Hippocampal formation (tissue), 2 donors: ENCODE measurements at places on chromosomes 12 and 14.

- no peak for DNase-seq
Observed at GRCh38 chr12:31321897-31322228, 4.1 kb downstream of the SINHCAF start.

DNA sequence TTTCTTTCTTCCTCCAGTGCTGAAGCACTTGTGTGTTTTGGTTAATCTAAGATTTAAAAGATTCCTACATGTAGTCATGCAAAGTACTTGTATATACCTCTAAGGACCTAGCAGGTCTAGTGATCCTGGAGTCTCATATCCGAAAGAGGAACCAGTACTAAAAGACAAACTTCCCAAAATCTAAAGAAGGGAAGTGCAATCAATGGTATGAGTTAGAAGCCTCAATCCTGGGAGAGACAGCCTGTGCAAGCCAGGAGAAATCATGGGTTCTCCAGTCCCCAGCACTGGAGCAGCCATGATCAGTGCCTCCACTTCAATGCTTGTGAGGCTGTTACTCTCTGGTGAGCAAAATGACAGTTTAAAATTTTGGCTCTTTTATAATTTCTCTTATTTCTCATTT, 277.4 kb downstream of the DAD1 start:
- DNase-seq = no peak

- no peak for DNase-seq
Observed at GRCh38 chr12:121610239-121611149, 15.8 kb upstream of the ORAI1 start.

DNA sequence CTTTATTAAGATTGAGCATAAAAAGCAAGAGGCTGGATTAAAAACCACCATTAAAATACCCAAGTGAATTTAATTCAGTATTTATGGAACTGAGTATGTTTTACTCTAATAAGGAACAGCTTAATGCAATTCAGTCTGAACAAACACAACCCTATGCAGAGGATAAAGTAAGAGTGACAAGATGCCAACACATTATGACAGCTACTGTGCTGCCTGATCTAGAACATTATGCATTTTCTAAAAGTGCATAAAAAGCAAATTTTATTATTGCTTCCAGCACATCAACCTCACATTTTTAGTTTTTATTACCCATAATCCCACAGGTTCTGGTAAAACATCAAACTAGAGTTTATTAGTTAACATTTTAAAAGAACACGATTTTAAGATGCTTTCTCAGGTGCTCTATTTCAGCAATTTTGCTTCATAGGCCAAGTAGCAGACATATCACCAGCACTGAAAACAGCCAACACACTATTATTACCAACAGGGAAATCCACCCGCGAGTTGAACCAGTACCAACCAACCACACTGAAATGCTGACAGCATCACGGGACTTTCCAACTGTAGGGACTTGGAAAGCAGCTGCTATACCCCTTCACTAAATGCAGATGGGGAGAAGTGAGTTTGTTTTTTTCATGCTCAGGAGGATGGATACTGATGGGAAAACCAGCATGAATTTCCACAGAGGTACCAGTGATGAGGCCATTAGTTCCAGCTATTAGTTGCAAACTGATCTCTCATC, 372.1 kb downstream of the KCNH5 start:
- no peak for DNase-seq

- no peak for DNase-seq
Observed at GRCh38 chr12:45789025-45789424, 59.5 kb downstream of the ARID2 start.

DNA sequence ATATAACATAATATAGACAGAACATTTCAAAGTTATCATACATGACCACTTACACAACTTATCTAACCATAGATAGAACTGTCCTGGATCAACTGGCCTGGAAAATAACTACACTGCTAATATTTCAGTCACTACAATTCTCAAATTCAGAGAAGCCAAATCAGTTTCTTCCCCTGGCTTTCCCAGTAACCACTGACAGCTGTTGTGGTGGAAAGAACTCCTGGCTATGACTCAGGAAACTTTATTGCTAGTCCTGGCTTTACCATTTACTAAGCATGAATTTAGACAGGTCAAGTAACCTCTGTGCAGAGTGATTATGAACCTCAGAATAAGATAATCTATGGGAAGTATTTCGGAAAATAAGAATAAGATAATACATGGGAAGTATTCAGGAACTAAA, 244.9 kb upstream of the DIO2 start:
- DNase-seq = no peak

- DNase-seq = no peak
Observed at GRCh38 chr12:9636851-9637206, 29.1 kb upstream of the KLRB1 start.

- DNase-seq = no peak
Observed at GRCh38 chr12:130764475-130765185, 48.5 kb upstream of the RIMBP2 start.

- no peak for DNase-seq
Observed at GRCh38 chr14:103115845-103116572, 7.3 kb upstream of the TNFAIP2 start.

DNA sequence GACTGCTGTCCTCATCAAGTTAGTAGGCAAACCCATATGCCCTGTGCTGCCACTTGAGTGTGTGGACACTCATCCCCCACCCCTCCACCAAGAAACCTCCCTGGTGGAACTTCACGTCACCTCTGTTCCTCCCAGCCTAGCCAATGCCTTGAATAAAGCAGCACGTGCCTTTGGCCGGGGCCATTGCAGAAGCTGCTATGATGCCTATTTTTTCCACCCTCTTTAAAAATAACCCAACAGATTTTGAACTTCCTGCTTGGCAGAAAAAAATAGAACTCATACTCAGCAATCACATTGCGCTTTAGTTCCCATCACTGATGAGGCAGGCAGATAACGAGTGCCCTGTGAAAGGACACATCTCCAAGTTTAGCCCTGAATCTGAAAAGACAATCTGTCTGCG, 23.1 kb upstream of the PWP1 start:
- DNase-seq = no peak

DNA sequence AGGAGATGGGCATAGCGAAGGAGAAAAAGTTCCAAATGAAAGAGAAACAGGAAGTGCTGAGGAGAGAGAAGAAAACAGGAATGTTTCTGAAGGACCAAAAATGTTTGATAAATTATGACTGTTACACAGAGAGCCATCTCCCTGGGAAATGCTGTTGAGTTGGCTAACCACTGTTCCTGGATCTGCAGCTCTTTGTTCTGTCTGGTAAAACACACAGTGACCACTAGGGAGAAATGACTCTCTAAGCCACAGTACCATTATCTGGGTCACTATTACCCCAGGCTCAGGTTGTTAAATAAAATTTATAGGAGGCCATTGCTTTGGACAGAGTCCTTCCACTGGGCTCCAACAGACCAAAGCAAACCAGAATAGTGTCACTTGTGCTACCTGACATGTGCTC, 219.3 kb downstream of the CRADD start:
- no peak for DNase-seq

DNA sequence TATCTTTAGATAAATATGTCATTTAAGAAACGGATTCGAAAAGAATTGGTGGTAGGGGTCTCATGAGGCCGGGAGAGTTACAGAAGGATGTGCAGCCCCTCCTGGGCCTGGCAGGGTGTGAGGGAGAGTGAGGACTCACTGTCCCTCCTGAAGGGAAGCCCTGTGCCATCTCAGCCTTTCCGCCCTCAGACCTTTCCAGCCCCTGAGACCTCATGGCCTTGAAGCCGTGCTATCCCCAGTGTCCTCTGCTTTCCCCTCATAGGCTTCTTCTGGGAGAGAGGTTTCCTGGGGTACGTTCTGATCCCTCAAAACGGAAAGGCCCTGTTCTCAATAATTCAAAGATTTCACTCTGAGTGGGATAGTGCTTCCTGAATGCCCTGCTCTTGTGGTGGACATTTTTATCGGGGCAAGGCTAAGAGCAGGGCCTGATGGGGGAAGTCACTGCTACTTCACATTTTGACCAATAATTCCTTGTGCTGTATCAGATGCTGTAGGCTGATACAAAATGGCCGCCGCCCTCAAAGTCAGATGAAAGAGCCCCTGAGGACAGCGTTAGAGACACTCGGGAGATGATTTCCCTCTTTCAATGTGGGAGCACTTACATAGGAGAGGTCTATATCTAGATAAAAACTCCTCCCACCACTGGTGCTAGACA, 1.3 kb downstream of the CD4 start:
- DNase-seq = no peak

DNA sequence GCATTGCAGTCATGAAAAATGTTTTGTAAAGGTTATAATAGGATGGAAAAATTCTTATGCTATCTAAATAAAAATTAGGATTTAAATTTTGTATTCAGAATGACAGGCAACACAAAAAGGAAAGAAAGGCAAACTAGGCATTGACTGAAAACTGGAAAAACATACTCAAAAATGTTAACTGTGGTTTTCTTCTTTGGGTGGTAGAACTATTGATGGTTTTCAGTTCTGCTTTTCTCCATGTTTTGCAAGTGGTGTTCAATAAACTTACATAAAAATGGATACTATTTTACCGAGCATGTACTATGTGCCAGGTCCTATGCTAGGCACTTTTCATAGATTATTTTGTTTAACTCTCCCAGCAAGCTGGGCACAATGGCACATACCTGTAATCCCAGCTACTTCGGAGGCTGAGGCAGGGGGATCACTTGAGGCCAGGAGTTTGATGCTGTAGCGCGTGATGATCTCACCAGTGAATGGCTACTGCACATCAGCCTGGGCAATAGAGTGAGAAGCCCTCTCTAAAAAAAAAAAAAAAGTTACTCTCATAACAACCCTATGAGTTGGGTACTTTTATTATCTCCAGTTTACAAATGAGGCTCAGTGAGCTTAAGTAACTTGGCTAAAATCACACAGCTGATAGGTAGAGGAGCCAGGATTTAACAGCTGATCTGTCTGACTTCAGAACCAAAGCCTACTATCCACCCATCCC, 26.3 kb upstream of the TCP11L2 start:
- no peak for DNase-seq

DNA sequence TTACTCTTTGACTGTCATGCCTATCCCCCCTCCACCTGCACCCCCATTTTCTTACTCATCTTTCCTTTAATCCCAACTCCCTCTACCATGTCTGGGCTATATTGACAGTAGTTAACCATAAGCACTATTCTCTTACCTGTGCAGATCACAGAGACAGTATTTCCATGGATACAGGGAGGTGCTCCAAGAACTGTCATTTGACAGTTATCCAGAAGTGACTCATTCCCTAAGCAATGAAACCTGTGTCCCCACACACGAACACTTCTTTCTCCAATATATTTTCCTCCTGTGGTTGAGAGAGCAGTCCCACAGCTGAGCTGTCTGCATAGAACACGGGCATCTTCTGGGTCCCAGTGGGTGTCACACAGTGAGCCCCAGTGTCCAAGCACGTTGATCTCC, 68.8 kb downstream of the CD163L1 start:
- DNase-seq = no peak

GRCh38 chr12:92543840-92544239, 158.9 kb upstream of the PLEKHG7 start:
- DNase-seq = no peak

DNA sequence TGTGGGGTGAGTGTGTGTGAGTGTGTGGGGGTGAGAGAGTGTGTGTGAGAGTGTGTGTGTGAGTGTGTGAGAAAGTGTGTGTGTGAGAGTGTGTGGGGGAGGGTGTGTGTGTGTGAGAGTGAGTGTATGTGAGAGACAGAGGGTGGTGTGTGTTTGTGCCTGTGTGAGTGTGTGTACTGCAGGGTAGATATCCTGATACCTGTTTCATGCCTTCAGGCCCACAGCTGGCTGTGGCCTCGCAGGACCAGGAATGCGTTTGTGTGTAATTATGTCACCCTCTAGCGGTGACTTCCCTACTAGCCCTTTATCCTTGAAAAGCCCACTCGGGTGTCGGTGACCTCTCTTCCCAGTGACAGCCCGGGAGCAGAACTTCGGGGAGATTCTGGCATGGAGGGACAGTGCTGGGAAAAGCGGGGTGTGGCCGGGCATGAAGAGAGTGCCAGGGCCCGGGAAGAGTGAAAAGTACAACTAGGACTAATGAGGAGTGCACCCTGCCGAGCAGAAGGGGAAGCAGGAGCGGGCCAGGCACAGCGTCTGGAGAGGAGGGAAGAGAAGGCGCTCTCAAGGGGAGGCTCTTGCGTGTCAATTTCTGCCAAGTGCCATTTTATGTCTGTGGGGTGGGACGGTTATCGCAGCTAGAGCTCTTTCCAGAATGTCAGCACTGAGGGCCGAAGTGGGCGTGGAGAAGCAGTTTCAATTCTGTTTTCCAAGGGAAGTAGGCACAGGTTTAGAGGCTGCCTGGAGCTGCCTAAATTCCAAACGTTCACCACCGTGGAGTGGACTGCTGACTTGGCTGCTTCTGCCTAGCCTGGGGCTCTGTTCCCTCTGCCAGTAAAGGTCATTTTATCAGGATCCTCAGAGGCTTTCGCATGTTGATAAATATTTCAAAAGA, 11.0 kb upstream of the FBXL14 start:
- DNase-seq = peak; percentile 73

- no peak for DNase-seq
Observed at GRCh38 chr14:64701660-64702059, 2.6 kb upstream of the PLEKHG3 start.

DNA sequence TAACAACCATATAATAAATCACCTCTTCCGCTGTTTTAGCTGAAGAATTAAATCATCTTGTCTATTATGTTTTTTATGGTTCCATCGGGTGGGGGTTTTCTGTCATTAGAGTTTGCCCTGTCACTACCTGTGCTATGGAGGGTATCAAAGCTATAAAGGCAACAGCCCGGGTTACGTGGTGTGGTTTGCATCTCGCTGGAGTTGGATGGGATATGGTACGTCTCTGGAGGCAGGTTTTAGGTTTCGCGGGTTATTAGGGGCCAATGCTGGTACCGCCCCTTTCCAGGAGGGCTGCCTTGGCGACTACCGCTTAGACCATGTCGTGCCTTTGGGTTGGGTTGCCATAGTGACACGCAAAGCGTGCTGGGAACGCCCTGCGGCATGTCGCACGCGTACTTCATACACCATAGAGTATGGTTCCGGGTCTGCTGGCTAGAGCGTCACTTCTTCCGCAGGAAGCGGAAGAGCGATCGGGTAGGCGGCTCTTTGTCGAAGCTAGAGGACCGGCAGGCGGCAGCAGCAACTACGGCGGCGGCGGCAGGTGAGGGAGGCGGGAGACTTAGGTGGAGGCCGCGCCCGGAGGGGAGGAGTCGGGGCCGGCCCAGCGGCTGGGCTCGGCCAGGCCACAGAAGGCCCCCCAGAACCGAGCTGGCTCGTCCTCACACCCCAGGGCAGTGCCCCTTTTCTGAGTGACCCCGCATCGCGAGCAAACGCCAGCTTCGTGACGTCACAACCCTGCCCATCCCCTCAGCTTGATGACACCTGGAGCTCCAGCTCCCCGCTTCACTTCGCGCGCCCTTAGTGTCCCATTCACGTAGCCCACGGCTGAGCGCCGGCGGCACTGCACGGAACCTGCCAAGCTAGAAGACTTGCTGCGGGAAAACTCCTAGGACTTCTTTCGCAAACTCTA, at the start of gene ZC3H10:
ZC3H10 (plus strand) TSS at position 489 of the 910 bp plus-strand sequence. CDS start 2,297 bp downstream, outside the sequence.
- DNase-seq = peak; percentile 94

DNA sequence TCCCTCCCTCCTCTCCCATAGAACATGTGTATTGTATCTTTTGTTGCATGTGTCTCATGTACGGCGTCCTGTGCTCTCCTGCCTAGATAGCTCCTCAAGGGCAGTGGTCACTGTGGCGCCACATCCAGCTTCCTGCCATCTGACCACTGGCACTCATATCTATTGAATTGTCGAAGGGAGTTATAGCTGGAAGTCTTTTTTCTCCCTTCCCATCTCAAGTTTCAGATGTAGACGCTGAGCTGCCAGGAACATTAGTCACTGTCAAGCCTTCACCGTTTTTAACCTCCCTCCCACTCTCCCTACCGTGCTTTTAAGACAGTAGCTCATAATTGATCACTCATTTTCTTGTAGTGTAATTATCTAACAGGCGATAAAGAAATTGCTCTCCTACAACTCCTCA, 33.0 kb downstream of the MTHFD1 start:
- no peak for DNase-seq

GRCh38 chr14:89368490-89369477, 48.2 kb downstream of the FOXN3 start:
- no peak for DNase-seq
